ENCODE measurements at places on chromosomes 2 and 18.

- no peak overlapping the region for H3K27ac ChIP-seq
- peaks cover 11% of the 10 kb centered on the region for H3K36me3 ChIP-seq
- no peak overlapping the region for H3K4me3 ChIP-seq
- peaks cover 8% of the 10 kb centered on the region for H3K4me1 ChIP-seq
Observed at GRCh38 chr2:26122630-26123029, 50.3 kb upstream of the GAREM2 start.

GRCh38 chr2:205367331-205367935, 314.9 kb upstream of the NRP2 start:
- DNase-seq = no peak
- no peaks in the 10 kb centered on the region for H3K27me3 ChIP-seq
- H3K4me3 ChIP-seq = no peak overlapping the region
- no peaks in the 10 kb centered on the region for H3K36me3 ChIP-seq
- H3K27ac ChIP-seq = no peak overlapping the region

DNA sequence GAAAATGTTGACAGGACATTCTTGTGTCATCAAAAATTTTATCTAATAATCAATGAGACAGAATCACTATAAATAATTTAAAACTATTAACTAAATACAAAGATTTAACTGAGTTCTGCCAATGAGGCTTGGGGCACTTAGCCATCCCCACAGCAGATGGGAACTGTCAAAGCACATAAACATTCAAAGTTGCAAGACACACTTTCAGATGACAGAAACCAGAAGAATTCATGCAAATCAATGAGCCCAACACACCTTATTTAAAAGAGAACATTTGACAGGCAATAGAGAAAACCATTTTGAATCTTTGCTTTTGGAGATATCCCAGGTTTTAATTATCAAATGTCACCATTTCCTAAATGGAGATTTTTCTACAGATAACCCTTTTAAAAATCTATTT, 566.2 kb downstream of the IRS1 start:
- H3K36me3 ChIP-seq = no peaks in the 10 kb centered on the region
- H3K27me3 ChIP-seq = no peaks in the 10 kb centered on the region
- no peak overlapping the region for H3K4me3 ChIP-seq
- no peak overlapping the region for H3K27ac ChIP-seq

- H3K27me3 ChIP-seq = no peaks in the 10 kb centered on the region
- DNase-seq = no peak
- no peak overlapping the region for H3K27ac ChIP-seq
- H3K4me1 ChIP-seq = peaks cover 6% of the 10 kb centered on the region
- H3K36me3 ChIP-seq = no peaks in the 10 kb centered on the region
Observed at GRCh38 chr2:222776792-222777191, 84.0 kb upstream of the ACSL3 start.

GRCh38 chr2:190563646-190564045, 29.1 kb upstream of the NEMP2 start:
- no peaks in the 10 kb centered on the region for H3K27me3 ChIP-seq
- DNase-seq = no peak
- no peaks in the 10 kb centered on the region for H3K4me1 ChIP-seq
- H3K4me3 ChIP-seq = no peak overlapping the region
- H3K36me3 ChIP-seq = peaks cover 9% of the 10 kb centered on the region
